Right cardiac atrium (tissue), 5 donors: ENCODE measurements at places on chromosomes 6 and 20. TPM values are rescaled to one million over a fixed set of nuclear protein-coding genes. Genes with fewer than 3 reads are reported as not detected.

RBBP8NL gene
- polyA plus RNA-seq = not detected

COL19A1 gene
- 1.0 TPM for polyA plus RNA-seq

DNA sequence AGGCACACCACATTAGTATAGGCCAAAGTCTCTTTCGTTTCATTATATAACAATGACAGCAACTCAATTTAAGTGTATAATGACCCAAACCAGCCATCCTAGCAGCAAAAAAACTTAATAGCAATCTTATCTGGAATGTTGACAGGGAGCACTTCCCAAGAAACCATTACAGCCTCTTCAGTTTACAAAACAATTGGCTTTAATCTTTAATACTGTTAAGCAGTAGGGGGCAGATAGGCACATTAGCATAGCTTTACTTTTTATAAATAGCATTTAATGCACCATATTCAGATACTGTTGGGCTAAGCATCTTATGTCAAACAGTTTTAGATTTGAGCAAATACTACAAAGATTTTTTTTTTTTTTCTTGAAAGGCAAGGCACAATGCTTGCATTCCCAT is 193.3 kb upstream of the MAP3K7 start:
- DNase-seq = no peak

GRCh38 chr20:22954661-22955060 is 80.5 kb upstream of the SSTR4 start:
- no peak for DNase-seq

GRCh38 chr6:128280960-128281359 is 239.4 kb downstream of the PTPRK start:
- DNase-seq = no peak

DNA sequence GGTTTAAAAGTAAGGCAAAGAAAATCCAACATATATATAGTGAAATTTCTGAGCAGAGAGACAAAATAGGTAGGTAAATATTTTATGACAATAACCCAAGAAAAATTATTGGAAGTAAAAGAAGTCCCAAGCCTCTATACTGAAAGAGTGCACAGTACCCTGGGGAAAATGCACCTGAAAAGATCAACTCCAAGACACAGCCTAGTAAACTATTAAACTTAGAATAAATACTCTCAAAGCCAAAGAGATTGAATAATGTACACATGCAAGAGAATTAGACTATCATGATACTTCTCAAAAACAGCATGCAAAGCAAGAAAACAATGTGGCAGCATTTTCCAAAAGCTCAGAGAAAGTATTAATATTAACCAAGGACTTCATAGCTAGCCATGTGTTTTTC is 676.8 kb upstream of the CHD6 start:
- no peak for DNase-seq
